Heart right ventricle (tissue), 16 donors: ENCODE measurements at places on chromosomes 6 and 20. TPM values are rescaled to one million over a fixed set of nuclear protein-coding genes. Genes with fewer than 3 reads are reported as not detected.

Gene MYCT1
- 13.6 TPM for polyA plus RNA-seq

Gene KIF13A
- polyA plus RNA-seq: 16.7 TPM

DNA sequence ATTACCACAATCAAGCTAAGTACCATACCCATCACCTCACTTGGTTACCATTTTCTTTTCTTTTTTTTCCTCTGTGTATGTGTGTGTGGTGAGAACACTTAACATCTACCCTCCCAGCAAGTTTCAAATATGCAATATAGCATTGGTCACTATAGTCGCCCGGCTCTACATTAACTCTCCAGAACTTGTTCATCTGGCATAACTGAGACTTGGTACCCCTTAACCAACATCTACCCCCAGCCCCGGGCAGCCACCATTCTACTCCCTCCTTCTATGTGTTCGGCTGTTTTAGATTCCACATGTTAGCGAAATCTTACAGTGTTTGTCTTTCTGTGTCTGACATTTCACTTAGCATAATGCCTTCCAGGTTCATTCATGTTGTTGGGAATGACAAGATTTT, 89.0 kb upstream of the TOP1 start:
- no peak for DNase-seq

GRCh38 chr6:163786995-163787671, 372.6 kb downstream of the QKI start:
- DNase-seq: no peak

GRCh38 chr6:118367314-118367713, 180.8 kb upstream of the PLN start:
- no peak for DNase-seq
